Hypothalamus (tissue), 51 donors: ENCODE measurements at places on chromosomes 7 and 10.

- no peak for DNase-seq
Measured at GRCh38 chr10:10492420-10492819, 525.3 kb upstream of the CELF2 start.

DNA sequence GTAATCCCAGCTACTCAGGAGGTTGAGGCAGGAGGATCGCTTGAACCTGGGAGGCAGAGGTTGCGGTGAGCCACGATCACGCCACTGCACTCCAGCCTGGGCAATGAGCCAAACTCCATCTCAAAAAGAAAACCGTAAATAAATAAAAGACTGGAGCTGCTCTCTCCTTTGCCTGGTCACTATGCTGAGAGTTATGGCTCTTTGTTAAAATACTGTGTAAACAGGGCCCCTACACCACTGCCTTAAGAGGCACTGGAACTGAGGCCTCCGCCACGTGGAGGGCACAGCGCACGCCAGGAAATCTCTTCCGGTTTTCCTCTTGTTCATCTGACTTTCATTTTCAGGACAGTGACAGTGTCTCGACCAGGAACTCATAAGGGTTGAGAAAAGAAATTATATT is 123.3 kb downstream of the PAXIP1 start:
- DNase-seq = no peak

DNA sequence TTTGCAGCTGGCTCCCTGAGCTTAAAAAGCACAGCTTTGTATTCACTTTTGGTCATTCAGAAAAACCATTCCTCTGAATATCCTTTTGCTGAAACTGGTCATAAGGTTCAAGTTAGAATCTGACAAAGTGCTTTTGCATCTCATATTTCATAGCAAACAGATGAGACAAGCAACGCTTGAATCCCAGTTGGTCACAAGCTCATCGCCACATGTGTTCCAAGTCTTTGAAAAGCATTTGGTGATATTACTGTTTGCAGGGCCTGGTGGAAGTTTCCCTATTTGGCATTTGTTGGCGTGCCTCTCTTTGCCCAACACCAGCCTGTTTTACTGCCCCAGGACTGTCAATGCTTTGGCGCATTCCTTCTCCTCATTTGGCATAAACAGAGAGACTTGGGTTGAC is 10.3 kb downstream of the TACC2 start:
- no peak for DNase-seq

GRCh38 chr7:15199482-15199881 is 296.9 kb upstream of the DGKB start:
- no peak for DNase-seq

- DNase-seq = no peak
Measured at GRCh38 chr7:114426824-114427223, 12.2 kb downstream of the FOXP2 start.

DNA sequence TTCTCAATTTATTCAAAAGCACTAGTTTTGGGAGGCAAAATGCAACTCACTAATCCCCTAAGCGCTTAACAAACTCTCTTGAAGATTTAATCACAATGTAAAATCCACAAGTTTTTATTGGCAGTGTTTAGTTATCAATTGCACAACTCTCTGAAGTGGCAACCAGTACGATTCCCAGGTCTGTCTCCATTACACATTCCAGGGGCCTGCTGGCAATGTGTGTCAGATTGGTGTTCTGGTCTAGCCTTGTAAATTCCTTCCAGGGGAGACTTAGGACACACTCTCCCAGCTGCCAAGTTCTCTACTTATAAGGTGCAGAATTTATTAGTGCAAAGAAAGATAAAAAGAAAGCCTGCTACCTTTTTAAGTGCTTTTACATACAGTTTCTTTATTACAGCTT is 164.7 kb upstream of the HPS1 start:
- DNase-seq = no peak

- no peak for DNase-seq
Measured at GRCh38 chr7:132140341-132140740, 435.9 kb downstream of the PLXNA4 start.

GRCh38 chr7:85489498-85489897 is 302.6 kb upstream of the SEMA3D start:
- no peak for DNase-seq

GRCh38 chr7:44764081-44764480 is 15.4 kb downstream of the ZMIZ2 start:
- DNase-seq = no peak

DNA sequence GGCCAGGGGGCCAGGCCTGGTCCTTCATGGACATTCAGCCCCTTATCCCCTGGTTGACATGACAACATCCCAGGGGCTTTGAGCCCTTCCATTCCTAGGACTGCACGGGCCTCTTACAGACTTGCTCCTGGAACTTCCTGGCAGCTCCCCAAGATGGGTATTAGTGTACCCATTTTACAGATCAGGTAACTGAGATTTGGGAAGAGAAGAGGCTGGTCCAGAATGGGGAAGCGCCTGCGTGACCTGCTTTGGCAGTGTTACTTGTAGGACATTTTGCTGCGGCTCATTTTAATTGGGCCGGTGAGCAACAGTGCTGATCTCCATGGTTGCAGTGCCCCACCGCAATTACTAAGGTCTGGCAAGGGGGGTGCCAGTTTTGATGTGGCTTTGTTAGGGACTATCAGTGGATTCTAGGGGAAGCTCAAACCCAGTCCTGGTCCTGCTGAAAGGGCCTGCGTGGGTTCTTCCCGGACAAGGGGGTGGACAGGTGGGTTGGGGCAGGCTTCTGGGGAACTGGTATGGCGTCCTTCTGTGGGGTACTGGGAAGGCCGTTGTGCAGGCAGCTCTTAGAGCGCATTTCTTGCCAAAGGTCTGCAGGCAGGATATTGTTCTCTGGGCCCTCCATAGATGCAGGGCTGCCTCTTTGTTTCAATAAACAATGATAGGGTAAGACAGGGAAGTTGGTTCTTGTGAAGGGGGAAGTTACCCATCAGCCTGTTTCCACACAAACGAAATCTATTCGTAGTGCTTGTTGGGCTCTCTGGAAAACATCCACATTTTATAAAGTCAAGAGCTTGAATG is 137.6 kb downstream of the RGS10 start:
- no peak for DNase-seq

DNA sequence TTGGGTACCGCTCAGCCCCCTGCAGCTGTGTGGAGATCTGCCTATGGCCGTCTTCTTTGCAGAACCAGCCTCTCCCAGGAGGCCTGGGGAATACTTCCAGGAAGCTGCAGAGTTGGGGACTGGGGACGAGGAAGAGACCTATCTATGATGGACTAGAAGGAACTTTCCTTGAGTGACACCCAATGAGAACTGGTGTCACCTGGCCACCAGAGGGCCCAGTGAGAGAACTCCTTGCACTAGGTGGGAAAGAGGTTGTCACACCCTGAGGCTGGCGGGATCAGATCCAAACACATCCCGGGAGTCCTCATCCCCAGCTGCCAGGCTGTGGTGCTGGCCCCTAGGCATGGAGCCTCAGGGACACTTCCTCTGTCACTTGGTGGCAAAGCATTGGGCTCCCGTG is 4.9 kb upstream of the GRID2IP start:
- no peak for DNase-seq

- no peak for DNase-seq
Measured at GRCh38 chr7:111735661-111736551, 173.6 kb upstream of the IMMP2L start.

DNA sequence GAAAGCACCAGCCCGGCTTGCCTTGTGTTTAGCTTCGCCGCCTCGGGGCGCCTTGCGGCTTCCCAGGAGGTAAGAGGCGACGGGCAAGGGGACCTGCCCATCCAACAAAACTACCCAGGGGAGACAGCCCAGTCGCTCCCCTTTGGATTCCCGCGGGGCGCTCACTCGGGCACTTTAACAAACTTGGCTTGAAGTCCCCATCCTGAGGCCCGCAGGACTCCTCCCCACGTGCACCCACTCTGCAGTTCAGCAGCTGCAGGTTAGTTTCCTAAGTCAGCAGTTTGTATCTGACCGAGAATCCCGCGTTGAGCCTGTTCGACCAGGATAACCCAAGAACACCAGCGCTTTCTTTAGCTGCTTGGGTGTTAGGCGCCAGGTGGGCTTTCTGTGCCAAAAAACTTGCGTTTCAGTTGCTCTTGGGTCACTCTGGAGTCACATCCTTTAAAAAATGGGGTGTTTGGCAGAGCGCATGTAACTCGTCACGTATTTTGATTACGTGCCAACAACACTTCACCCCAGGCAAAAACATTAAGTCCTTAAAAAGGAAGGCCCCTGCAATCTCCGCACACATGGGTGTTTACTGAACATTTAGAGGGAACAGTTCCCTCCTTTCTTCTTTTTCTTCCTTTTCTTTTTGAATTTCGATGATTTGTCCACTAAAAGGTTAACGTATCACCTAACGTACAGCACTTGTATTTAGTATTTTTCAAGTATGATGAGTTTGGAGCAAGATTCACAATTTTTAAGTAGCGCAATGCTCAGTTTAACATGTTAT is 876 bp downstream of the DNAH11 start:
- DNase-seq = no peak

DNA sequence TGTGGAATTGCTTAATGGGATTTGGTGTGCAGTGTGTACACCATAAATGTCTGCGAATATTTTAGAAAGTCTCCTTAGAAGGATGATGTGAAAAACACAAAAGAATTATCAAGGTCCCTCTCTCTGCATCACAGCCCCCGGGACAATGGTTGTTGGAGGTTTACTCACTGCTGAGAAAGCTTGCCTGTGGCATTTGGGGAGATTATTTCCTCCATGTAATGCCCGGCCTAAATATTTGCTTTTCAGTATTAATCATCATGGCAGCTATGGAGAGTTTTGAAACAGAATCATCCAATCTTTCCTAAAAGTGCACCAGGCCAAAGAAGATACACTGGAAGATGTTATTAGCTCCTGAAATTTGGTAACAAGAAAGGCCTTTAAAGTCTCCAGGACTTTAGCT is 113.8 kb upstream of the ADCY1 start:
- no peak for DNase-seq

DNA sequence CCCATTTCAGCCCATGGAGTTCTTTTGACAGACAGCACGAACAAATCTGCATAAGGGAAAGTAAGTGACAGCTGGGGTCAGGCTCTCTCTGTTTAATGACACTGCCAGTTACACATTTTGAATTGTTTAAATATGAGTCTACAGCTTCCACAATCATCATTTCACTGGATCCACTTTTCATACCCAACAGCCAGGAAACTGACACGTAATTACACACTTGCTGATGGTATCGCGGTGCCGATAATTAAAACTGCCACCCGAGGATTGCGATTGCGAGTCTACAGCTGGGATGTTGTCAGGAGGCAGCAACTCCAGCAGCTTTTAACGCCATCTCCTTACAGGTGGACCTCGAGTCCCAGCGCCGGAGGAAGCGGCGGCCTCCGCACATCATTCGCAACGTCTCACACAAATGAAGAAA is 230.8 kb upstream of the MGMT start:
- no peak for DNase-seq

DNA sequence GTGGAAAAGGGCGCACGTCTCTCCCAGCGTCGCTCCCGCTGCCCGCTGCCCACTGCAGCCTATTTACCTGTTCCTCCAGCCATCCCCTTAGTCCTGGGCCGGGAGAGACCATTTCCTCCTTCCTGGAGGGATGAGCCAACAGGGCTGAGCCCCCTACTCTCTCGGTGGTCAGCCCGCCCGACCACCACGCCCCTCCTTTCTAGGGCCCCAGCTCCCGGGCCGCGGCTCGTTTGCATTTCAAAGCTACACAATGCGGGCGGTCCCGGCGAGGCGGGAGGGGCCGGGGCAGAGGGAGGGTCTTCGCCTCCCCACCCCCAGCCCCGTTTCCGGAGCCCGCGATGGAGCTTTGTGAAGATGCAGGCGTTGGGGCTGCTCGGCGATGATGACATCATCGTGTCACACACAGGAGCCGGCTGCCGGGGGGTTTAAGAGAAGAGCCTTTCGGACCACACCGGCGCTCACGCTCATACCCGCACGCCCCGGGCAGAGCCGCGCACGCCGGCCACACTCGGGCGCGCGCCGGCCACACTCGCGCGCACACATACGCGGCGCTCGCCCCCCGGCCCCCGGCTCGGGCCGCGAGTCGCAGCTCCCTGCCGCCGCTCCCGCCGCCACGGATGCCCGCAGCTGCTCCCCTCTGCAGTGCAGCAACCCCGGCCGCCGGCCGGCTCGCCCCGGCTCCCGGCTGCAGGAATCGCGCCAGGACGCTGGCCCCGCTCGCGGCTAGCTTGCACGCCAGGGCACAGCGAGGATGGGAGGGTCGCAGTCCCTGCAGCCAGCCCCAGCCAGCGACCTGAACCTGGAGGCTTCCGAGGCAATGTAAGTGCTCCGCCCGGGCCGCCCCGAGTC is 107.7 kb upstream of the BTBD16 start:
- DNase-seq = peak; percentile 36

DNA sequence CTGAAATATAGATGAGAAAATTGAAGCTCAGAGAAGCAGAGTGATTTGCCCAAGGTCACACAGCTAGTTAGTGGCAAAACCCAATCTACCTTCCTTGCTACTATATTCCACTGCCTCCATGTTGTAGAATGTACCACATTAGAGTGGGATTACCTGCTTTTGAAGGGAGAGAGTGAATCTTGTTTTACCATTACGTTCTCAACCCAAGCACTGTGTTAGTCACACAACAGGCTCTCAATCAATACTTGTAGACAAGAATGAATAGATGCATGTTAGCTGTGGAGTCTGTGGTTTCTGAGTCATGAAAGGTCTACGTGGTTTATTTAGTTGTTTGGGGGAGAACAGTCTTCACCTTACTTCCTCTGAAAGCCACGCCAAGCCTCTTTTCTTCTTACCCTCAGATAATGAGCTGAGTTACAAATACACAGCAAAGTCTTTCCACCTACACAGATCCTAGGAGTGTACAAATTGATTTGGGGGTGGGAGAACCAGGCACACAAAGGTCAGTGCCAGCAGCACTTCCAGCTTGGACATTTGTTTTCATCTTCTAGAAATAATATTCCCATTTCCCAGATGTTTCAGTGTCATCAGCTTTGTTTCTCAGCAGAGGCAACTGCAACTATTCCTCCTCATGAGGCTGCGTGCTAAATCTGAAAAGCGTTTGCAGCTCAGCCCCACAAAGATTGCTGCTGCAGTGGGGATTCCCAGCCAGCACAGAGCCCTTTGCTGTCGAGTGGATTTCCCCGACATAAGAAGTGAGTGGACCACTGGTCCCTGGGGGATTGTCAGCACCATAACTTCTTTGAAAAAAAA is 71.5 kb upstream of the ADO start:
- no peak for DNase-seq

- DNase-seq = no peak
Measured at GRCh38 chr7:77571801-77572200, 34.7 kb downstream of the PTPN12 start.

- no peak for DNase-seq
Measured at GRCh38 chr10:62669341-62669740, 135.2 kb upstream of the ADO start.

- DNase-seq = no peak
Measured at GRCh38 chr10:11551916-11552602, 59.4 kb downstream of the USP6NL start.

- no peak for DNase-seq
Measured at GRCh38 chr10:95389982-95390381, 99.2 kb upstream of the PDLIM1 start.

DNA sequence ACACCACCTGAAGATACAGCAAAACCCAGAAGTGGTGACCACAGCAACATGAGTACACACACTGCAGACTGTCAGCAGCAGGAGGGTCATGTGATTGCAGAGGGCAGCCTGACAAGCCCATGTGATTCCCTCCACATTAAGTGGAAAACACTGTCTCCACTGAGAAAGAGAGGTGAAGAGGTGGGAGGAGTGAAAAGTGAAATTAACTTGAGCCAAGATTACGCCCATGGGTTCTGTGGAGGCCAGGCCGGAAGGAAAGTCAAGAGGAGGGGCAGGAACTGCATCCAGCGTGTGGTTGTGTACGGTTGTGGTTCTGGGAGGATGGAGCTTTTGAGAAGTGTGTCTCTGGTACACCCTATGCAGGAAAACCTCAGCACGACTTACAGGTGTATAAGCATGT is 138.5 kb downstream of the PLXNA4 start:
- DNase-seq = no peak
